ENCODE measurements at places on chromosomes 2 and 18. TPM values are rescaled to one million over a fixed set of nuclear protein-coding genes. Genes with fewer than 3 reads are reported as not detected.

The EDAR gene
- total RNA-seq, result not detected

The LIMS2 gene
- 1.2 TPM for total RNA-seq

The TMEM200C gene
- total RNA-seq, result not detected

The TLK1 gene
- 86.8 TPM for total RNA-seq

The ITPRIPL1 gene
- total RNA-seq, result 23.9 TPM

The NAT8 gene
- not detected for total RNA-seq

The GCG gene
- not detected for total RNA-seq

The ZSCAN30 gene
- 17.0 TPM for total RNA-seq

The KHK gene
- total RNA-seq, result 39.1 TPM

The PDCL3 gene
- total RNA-seq, result 32.7 TPM

The SPEG gene
- total RNA-seq, result 15.7 TPM
